ENCODE measurements at places on chromosomes 3 and 15.
A peak's percentile ranks its signal among the peaks of the same experiment; 100 is the strongest.

- DNase-seq, result no peak
These were observed 19.0 kb downstream of the FAN1 start for GRCh38 chr15:30922480-30923311.

- no peak for DNase-seq
These were observed 9.6 kb upstream of the TRPM1 start for GRCh38 chr15:31111091-31111647.

DNA sequence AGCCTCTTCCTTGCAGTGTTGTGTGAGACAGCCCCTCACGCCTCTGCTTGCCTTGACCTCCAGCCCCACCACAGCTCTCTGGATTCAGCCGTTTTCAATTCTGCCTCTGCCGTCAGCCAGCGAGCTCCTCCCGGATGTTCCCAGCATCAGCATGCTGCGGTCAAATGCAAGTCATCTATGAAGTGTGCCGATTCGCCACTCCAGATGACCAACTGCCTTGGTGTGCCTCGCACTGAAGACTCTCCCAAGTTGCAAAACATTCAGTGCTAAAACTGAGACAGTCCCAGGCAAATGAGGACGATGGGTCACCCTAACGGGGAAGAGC is 30.6 kb upstream of the RASA2 start:
- DNase-seq, result no peak

GRCh38 chr15:55270291-55270690 is 19.3 kb downstream of the RAB27A start:
- DNase-seq, result no peak

GRCh38 chr15:95990833-95991232 is 339.7 kb upstream of the NR2F2 start:
- no peak for DNase-seq

GRCh38 chr3:149010504-149010951 is 19.2 kb downstream of the GYG1 start:
- DNase-seq, result no peak

DNA sequence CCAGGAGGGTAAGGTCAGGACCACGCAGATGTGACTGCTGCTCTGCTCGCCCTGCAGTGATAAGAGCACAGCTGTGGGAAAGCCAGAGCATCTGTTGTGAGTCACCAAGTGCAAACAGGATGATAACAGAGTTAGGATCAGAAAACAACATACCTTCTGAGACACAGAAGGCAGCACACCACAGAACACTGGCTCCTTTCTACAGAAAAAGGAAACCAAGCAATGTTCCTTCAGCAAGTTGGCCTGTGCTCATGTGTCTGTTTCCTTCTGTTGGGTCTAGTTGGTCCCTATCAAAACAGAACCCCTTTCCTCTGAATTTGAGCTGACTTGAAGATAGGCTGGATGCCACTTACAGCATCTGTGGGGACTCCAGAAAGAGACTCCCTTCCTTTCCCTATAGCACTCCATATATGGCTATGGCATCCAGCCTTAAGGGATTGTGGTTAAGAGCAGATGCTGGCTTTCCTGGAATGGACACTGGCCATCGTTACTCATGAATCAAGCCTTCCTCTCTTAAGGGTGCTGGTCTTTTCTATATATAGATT is 440.7 kb upstream of the THBS1 start:
- DNase-seq, result no peak

DNA sequence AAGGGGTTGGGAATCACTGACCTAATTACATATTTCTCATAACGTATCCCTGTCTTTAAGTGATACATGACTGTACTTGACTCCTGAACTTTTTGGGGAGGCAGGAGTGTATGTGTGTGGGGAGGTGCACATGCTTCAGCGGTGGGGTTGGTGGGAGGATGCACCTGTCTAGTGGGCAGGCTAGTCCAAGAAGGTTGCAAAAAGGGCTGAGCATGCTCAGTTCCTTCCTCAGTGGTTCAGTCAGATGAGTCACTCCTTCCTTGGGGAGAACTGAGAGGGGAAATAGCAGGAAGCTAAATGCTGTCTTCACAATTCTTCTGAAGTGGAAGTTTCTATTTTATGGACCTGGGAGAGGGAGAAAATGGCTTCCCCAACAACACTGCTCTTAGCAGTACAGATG is 24.6 kb upstream of the AP4E1 start:
- no peak for DNase-seq

GRCh38 chr3:150447084-150447483 is 39.0 kb downstream of the TSC22D2 start:
- no peak for DNase-seq

DNA sequence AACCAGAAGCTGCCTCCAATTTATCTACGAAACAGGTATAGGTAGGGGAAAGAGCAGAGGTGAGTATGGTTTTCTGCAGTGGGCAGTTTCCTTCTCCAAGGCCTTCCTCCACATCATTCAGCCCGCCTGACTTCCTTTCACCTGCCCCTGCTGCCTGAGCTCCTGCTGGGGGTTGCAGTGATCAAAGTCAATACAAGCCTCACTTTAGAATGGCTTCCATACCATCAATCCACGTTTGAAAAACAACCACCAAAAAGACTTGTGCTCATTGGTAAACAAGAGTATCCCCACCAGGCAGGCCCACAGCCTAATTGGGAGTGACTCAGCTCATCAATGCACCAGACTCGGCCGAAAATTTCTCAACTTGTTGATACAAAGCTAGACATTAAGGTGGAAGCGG is 159.9 kb downstream of the MAGI1 start:
- DNase-seq, result no peak

GRCh38 chr3:11757929-11758328 is 88.8 kb downstream of the TAMM41 start:
- DNase-seq, result no peak

DNA sequence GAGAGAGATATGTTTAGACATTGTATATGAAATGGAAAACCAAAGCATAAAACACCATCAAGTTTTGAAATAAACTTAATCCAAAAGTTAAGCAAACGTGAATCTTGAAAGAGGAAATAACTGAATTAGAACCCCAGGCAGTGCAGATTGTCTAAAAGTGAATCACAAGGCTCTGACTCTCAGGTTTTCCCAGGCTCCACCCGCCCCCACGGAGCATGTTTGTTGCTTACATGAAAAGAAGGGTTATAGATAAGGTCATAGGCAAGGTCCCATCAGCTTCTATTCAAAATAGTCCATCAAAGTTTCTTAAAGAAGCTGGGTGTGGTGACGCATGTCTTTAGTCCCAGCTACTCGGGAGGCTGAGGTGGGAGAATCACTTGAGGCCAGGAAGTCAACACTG is 29.0 kb upstream of the SLMAP start:
- no peak for DNase-seq

DNA sequence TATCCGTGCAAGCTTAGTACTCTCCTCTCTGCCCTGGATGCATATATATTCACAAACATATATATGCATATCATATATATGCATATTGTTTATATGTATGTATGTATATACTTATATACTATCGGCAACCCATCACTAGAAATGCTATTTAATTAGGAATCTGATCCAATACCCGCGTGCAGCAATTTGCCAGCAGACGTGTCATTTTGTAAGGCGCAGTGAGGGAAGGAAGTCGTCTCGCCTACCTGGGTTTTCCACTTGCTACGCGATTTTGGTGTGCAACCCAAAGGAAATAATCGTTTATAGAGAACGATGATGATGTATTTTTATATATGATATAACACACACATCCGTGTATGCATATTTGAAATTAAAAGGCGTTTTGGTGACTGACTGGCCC is 5.6 kb upstream of the FEZF2 start:
- no peak for DNase-seq

GRCh38 chr15:75606711-75607699 is 18.5 kb downstream of the SNUPN start:
- no peak for DNase-seq

- DNase-seq, result no peak
These were observed 102.6 kb upstream of the ABI3BP start for GRCh38 chr3:101095693-101096430.

GRCh38 chr3:85075663-85076062 is 116.9 kb downstream of the CADM2 start:
- no peak for DNase-seq

DNA sequence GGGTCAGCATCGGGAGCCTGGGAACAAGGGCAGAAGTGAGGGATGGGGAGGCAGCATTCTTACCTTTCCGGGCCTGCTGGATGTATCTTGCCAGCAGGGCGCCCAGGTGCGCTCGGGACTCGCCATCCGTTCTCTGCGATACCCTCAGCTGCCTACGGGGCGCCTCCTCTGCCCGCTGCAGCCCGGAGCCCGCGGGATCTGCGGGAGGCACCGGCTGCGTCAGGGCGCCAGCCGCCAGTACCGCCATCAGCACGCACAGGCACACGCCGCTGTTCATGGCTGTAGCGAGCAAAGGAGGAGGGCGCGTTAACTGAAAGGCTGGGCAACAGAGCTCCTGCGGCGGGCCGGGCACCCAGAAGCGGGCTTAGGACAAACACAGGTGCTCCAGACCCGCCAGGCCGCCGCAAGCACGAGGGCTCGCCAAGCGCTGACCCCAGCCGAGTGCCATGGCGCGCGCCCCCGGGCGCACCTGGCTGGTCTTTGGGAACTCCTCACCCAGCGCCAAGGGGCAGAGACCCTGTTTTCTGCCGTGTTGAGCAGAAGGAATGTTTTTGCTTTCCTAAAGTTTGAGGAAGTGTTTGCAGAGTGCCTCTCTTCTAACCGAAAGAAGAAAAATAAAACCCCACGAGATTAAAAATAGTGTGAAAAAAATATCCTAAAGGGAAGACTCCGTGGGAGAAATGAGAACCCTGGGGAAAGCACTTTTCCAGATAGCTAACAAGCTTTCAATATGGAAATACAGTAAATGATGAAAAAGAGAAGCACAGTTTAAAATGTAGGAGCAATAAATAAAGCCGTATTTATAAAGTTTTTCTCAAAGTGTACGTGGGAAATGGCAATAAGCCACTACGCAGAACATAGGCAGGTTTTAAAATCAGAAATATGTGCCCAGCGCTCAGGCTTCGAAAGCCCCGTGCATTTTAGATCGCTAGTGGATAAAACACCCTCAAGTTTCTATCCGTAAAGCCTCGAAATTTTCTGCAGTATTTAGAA is 2.3 kb downstream of the CCK start:
- no peak for DNase-seq

DNA sequence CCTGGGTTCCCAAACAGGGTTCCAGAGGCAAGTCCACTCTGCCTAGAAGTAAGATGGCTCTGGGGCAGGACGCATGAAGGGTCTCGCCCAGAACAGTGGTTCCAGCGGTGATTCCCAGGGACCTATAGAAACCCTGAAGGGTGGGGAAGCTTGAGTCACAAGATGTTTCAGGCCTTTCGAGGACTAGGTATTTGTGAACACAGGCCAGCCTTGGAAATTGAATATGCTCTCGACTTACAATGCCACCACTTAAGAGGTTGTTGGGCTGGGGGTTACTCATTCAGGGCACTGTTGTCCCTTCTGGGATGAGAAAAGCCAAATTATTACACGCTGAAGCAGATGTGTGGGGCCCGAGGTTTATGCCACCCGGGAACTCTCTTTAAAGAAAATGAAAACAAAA is 152.0 kb downstream of the TJP1 start:
- no peak for DNase-seq

- no peak for DNase-seq
These were observed 47.9 kb downstream of the TM2D3 start for GRCh38 chr15:101604124-101604874.

DNA sequence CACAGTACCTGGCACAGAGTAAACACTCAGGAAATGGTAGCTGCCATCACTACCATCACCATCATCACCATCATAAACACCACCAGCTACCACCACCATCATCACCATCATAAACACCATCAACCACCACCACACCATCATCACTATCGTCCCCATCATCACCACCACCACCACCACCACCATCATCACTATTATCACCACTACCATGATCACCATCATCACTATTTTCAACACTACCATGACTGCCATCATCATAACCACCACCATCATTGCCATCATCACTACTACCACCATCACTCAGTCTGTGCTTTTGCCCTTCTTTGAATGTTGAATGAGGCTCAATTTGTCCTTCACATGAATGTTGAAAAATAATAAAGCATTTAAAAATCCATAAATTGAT is 21.2 kb upstream of the IL16 start:
- DNase-seq, result no peak

GRCh38 chr3:46110701-46111493 is 83.6 kb upstream of the XCR1 start:
- no peak for DNase-seq

DNA sequence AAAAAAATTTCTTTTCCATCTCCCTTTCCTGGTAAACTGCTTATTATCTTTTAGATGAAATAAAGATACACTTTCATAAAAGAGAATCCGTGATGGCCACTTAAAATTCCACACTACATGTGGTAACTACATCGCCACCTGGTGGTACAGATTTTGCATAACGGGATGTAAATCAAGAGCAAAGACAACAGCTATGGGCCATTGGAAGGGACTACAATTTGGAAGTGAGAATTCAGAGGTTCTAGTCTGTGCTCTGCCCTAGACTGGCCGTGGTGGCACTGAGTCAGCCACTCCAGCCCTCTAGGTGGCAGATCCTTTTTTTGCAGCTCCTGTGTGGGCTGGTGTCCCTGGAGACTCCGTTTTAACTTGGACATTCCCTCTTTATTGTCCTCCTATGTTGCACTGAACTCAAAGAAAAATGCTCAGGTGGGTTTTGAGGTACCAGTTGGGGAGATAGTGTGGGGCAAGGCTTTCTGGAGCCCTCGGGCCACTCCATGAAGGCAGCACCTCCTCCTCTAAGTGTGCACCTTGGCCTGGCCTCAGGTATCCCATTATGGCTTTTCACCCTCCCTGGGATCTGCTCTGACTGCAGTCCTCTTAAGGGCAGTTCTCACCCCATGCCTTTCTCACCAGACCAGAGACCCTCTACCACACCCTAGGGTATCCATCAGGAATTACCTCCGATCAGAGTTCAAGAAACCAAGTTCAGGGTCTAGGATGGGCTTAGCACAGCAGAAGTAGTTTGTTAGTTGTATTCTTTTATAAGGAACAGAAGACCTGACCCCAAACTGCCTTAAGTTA is 54.9 kb downstream of the SPSB4 start:
- peak; percentile 44 for DNase-seq

GRCh38 chr3:37779289-37780152 is 82.2 kb upstream of the CTDSPL start:
- DNase-seq, result no peak

DNA sequence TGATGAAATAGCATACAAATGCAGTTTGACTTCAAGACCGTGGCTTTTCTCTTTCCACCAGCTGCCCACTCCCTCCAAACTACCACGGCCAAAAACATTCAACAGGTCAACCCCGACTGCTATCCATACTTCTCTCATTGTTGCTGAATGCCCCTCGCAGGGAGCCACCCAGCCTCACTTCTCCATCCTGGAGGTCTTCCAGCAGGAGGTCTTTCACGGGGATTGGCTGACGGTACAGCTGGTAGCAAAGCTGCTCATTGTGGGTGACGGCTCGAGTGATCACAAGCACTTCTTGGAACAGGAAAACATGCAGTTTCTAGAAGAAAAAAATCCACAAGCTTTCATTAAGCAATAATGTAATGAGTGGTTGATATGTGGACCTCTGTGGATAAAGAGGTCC is 49.0 kb upstream of the TASOR start:
- no peak for DNase-seq

DNA sequence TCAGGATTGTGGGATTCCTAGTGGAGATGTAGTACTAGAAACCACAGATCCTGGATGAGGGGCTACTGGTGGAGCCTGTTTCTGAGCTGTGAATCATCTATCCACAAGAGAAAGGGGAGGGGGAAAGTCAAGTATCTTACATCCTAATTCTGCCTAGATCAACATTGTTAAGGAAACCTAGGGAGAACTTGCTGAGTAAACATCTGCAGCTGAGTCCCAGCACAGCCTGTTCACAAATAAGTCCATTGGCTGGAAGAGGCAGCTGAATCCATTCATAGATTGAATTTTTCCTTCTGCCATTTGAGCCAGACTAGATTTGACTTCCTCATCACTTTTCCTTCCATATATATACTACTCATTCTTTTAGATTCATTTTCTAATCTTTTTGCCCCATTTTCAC is 460.5 kb downstream of the TUSC7 start:
- no peak for DNase-seq
